ENCODE measurements at places on chromosomes 13 and 19. TPM values are rescaled to one million over a fixed set of nuclear protein-coding genes. Genes with fewer than 3 reads are reported as not detected.

The IL27RA gene
- total RNA-seq: 2.9 TPM

The CDC37 gene
- 122 TPM for total RNA-seq

The KLK6 gene
- total RNA-seq: not detected

The ZNF793 gene
- total RNA-seq: 0.96 TPM

The MZT1 gene
- total RNA-seq: 21.7 TPM

The GMIP gene
- total RNA-seq: 13.8 TPM

Data from epithelial cell of alveolus of lung (primary cell).